ENCODE measurements at places on chromosomes 1 and 21.

DNA sequence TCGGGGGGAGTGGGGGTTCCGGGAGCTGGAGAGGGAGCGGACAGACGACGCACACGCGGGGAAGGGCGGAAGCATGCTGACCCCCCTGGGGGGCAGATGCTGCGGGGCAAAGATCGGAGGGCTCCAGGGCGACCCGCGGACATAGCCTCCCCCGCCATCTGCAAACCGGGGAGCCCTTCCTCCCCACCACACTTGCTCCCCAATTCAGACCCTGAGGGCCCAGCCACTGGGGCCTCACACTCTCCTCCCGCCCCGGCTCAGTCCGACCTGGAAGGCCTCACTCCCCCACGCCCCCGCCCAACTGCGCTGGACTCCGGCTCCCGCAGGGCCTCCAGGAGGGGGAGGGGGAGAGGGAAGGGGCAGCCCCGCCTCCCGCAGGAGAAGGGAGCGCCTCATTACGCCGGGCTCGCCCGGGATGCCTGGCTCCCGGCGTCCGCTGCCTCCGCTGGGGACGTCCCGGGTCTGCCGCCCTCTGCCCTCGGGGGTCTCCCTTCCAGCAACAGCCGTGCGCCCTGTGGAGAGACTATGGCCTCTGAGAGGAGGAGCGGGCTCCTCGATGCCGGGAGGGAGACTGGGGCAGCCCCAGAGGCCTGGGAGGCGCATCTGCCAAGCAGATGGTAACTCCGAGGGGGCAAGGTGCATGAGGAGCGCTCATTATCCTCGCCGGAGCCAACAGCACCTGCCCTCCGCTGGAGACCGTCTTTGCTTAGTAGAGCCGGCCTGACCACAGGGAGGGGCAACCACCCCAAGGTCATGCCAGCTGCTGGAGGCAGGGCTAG, 636 bp upstream of the CAMK2N1 start:
- DNase-seq, result no peak

DNA sequence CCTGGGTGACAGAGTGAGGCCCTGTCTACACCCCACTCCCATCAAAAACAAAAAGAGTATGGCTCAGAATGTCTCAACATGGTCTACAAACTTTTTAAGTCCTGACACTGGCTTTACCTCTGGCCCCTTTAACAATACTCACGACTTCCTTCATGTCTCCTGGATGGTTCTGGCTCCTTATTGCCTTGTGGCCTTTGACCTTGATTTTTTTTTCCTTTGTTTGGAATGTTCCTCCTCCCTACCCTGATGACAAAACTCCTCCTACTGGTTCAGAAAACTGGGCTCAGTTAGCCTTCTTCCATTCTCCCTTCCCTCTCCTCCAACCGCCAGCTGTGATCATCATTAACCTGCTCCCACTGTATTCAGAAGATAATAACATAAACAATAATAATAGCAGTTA, 4.6 kb upstream of the SOAT1 start:
- no peak for DNase-seq

DNA sequence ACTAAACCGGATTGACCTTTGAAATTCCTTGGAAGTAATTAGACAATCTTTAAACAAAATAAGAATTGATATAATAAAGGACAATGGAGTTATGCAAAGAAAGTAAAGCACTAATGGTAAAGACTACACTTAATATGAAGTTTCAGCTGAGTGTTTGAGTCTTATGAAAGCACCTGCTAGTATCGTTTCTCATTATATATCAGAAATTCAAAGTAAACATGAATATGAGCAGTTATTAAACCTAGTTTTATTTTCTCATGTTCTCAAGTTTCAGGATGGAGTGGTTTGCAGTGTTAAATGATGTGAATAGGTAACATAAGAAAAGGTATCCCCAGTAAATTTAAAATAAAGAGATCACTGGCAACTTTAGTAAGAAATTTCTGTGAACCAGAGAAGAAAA, 188.6 kb downstream of the ZP4 start:
- no peak for DNase-seq

DNA sequence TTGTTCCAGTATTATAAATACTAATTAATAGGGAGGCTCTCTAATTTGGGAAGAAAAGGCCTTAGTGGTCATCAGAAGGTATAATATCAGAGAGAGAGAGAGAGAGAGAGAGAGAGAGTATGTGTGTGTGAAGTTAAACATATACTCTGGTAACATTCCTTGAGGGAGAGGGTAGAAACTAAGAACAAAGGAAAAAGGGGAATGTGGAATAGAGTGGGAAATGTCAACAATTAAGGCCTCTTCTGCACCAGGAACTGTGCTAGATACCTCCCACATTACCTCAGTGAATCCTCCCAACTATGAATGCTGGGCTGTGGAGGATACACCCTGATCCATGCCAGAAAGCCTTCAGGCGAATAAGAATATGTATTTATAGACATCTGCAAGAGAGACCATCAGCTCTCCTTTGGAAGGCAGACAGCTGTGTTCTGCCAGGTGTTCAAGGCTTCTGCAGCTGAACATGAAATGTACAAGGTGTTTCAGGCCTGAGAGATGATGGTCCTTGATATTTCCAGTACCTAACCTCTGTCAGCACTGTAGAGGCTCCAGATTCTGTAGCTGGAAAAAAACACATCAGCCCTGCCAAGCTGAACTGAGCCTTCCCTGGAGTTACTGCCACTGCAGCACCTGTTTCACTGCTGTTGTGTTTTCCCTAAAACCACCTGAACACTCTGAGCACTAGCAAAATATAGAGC, 29.1 kb downstream of the TBX15 start:
- DNase-seq, result no peak

DNA sequence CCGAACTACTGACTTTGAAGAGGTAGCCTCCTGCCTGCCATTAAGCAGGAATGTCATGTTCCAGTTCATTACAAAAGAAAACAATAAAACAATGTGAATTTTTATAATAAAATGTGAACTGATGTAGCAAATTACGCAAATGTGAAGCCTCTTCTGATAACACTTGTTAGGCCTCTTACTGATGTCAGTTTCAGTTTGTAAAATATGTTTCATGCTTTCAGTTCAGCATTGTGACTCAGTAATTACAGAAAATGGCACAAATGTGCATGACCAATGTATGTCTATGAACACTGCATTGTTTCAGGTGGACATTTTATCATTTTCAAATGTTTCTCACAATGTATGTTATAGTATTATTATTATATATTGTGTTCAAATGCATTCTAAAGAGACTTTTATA, 159.8 kb upstream of the SGIP1 start:
- no peak for DNase-seq

GRCh38 chr1:22133247-22133930, 9.5 kb downstream of the WNT4 start:
- DNase-seq, result no peak

- peak; percentile 63 for DNase-seq
These were observed 60.9 kb downstream of the ABL2 start for GRCh38 chr1:179168536-179168935.

DNA sequence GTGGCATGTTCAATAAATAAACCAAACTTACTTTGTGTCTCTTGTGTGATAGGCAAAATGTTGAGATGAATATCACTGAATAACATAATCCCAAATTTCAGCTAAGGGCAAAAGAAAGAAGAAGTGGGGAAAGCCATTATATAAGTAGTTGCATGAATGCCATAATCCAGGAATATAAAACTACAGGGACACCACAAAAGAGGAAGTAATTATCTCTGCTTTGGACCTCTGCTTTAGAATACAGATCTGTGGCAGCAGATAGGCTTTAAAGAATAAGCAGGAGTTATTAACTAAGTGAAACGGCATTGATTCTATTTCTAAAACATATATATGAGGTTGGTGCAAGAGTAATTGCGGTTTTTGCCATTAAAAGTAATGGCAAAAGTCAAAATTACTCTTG, 288.5 kb upstream of the SNX7 start:
- no peak for DNase-seq

GRCh38 chr1:44621841-44622286, 52.4 kb downstream of the TMEM53 start:
- no peak for DNase-seq

DNA sequence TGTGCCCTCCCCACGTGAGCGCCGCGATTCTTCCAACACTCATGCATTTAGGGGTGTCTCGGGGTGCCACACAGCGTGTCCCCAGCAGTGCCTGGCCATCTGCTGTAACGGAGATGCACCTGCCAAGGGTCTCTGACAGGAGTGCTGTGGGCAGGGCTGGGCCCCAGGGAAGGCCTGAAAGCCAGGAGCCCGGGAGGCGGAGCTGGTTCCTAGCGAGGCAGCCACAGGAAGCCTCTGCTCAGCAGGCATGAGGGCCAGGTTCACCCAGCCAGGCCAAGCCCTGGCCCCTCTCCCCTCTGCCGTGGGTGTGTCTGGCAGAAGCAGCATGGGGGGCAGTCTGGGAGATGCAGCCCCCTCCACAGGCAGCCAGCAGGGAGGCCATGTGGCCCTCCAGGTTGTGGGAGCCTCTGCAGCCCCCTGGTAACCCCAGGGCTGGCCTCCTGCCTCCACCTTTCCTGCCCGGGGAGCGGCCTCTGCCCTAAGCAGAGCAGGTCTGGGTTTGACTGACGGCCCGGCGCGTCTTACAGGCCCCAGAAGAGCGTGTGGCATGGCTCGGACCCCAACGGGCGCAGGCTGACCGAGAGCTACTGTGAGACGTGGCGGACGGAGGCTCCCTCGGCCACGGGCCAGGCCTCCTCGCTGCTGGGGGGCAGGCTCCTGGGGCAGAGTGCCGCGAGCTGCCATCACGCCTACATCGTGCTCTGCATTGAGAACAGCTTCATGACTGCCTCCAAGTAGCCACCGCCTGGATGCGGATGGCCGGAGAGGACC, 30.4 kb downstream of the SLC19A1 start:
- no peak for DNase-seq

DNA sequence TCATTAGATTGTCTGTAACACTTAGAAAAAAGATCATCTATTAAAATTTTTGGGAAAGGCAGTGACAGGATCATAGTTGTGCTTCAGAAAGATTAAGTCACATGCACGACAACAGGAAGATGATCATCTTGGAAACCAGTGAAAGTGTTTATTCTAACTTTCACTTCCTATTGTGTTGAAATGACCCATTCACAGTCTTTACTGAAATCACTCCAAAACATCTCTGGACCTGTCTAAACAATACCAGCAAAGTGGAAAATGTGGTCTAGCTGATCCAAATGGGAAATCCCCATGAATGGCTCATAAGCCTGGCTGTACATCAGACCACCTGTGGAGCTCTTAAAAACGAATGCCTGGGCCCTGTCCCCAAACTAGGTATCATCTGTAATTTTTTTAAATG, 111.1 kb upstream of the ETV3 start:
- peak; percentile 34 for DNase-seq

DNA sequence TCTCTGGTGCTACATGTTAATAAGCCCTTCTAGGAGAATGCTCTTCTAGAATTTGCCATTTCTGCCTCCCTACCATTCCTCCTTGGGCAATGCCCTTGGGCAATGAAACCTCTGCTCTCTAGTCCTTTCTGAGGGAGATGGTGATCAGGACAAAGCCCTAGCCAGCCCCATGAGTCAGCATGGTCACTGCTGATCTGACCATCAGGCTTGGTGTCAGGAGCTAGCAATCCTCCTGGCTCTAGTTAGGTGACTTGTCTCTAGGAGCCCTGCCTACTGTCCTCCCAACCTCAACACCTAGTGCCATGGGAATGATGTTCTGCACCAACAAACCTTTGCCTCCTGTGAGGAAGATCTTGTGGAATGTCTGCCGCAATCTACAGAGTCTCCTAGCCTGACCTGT, 89.8 kb downstream of the NMNAT2 start:
- DNase-seq, result no peak

DNA sequence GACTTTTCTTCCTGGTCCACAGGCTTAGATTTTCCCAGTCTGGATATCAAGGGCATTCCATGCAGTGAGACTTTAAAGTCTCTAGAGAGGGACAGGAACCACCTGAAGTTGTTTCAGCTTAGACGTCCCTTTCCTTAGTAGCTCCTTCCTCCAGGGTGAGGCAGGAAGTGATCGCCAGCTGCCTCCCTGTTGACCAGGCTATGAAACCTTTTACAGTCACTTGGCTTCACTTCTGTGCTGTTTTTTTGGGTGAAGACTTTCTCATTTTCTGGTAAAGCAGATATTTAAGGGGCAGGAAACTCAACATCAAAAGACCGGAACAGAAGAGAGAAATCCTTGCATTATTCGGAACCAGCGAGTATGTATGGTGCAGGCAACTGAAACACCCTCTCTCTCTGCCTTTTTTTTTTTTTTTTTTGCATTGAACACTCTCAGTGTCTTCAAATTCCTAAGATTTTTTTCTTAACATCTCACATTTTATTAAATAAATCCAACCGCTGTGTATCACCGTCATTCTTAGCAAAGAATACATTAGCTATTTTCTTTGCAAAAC, 234.6 kb upstream of the IRF2BP2 start:
- peak; percentile 32 for DNase-seq

GRCh38 chr1:113275691-113276090, 114.6 kb upstream of the MAGI3 start:
- DNase-seq, result no peak

DNA sequence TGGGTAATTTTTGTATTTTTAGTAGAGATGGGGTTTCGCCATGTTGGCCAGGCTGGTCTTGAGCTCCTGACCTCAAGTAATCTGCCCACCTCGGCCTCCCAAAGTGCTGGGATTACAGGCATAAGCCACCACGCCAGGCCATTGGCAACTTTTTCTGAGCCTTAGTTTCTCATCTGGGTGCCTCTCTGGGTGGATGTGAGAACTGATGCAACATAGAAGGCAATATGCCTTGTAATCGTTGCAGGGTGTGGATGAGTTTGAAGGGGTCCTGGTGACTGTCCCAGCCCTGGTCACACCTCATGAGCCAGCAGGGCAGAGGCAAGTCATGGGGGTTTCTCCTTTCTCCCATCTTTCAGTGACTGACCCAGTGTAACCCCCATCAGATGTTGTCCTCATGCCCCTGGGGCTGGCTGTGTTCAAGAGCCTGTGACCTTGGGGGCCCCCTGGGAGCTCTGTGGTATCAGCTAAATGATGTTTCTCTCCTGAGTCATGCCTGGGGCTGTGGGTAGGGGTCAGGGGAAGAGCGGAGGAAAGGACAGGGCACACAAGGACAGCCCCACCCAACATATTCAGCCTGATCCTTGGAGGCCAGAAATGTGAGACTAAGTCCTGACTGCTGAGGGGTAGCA, 3.6 kb downstream of the COL9A2 start:
- no peak for DNase-seq

- peak; percentile 55 for DNase-seq
These were observed 22.0 kb downstream of the THAP3 start for GRCh38 chr1:6646499-6647148.

DNA sequence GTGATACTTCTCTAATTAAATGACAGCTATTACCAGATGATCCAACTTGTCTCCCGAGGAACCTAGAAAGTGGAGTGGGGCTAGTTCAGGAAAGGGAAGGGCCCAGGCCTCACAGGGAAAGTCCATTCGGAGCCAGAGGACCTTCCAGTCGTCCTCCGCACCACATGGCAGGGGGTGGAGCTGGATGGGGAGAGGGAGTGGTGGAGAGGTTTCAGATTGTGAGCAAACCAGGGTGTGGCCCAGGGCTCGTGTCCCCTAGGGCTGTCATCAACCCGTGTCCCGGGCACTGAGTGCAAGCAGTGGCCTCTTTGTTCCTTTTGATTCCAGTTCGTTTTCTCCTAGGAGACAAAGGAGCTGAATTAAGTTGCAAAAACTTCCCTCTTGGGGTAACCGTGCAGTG, 114.9 kb downstream of the HUNK start:
- DNase-seq, result no peak

Data from inflammatory macrophage (primary cell).